Hematopoietic multipotent progenitor cell (in vitro differentiated cells): ENCODE measurements at places on chromosomes 11 and 22. TPM values are rescaled to one million over a fixed set of nuclear protein-coding genes. Genes with fewer than 3 reads are reported as not detected.

The NPAT gene
- total RNA-seq = 10.8 TPM

The CCDC88B gene
- total RNA-seq = 21.3 TPM

The RASD2 gene
- total RNA-seq = under 0.01 TPM

DNA sequence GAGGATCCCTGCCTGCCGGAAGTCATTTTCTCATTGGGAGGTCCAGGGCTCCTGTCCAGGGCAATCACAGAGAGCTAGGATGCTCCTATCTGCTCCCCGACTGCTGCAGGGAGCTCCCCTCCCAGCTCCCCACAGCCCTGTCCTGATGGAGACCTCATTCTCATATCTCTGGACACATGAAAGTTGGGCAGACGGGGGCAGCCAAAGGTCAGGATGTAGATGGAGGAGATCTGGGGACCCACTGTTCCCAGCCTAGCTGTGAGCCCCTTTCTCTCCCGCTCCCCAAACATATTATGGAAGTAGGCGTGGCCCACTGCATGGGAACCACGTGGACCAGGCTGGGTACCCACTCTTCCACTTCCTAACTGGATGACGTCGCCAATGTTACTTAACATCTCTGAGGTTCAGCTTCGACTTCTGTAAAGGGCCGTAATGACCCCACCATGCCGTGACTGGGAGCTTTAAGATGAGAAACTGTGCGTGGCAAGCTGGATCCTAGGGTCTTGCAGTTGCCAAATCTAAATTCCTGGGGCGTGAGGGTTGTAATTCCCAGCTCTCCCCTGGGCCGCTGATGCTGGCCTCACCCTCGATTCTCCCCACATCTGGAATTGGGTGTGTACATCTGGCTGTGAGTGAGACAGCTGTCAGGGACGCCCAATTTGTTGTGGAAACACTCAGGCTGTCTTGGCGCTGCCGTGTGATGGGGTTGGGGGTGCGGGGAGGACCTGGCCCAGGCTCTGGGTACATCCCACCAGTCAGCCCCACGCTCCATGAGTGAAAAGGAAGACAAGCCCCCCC lies 1.8 kb downstream of the CDC42EP2 start:
- no peak for DNase-seq

GRCh38 chr11:62599901-62600300 lies 1.8 kb downstream of the MTA2 start:
- no peak for DNase-seq
